ENCODE measurements at places on chromosomes 3 and 15. TPM values are rescaled to one million over a fixed set of nuclear protein-coding genes. Genes with fewer than 3 reads are reported as not detected.

Gene WDR93
- polyA plus RNA-seq, result 0.30 TPM

Gene AMIGO3
- polyA plus RNA-seq, result 1.3 TPM

DNA sequence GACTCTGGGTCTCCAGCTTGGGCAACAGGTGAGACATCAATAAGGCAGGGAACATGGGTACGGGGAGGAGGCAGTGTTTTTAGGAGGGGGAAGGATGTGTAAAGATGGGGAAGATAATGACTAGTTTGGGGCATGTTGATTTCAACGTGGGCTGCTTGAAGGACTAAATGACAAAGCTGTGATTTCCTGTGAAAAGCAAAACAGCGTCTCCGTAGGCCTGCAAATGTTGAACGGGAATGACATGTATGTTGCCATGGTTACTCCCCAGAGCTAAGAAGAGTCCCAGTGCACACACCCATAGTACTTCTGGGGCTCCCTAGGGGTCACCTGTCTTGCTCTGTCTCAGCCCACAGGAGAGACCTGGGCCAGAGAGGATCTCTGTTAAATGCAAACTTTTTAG, 71.3 kb upstream of the ETV5 start:
- H3K4me3 ChIP-seq, result no peak overlapping the region
- no peaks in the 10 kb centered on the region for H3K36me3 ChIP-seq
- no peaks in the 10 kb centered on the region for H3K27me3 ChIP-seq

GRCh38 chr3:138945709-138946662, 951 bp downstream of the FOXL2 start:
- no peak overlapping the region for H3K27ac ChIP-seq
- H3K4me3 ChIP-seq, result no peak overlapping the region
- H3K4me1 ChIP-seq, result peaks cover 11% of the 10 kb centered on the region
- no peaks in the 10 kb centered on the region for H3K36me3 ChIP-seq

DNA sequence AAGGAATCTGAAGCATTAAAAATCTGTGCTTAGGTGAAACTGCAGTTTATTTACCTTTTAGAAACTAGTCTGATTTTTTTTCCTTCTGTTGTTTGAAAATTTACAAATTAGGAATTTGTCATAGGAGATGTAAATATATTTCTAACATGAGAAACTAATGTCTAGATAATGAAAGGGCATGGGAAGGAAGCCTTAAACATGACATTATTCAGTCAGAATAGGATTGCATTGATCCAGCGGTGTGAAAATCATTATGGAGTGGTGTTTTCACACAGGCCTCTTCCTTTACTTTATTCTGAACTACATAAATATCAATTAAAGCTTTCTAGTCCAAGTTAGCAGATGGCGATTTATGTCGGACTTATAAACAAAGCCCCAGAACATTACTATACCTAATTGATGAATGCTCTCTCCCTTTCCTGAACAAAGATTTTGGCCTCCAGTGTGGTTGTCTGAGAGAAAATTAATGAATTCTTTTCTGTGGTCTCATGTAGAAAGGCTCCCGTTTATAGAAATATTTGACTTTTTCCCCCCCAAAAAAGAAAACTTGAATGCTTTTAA, 37.9 kb downstream of the FNDC3B start:
- H3K36me3 ChIP-seq, result no peaks in the 10 kb centered on the region
- H3K27ac ChIP-seq, result no peak overlapping the region
- peaks cover 26% of the 10 kb centered on the region for H3K4me1 ChIP-seq
- no peaks in the 10 kb centered on the region for H3K27me3 ChIP-seq

Gene GRAMD1C
- polyA plus RNA-seq, result 14.4 TPM

- no peak for DNase-seq
- H3K36me3 ChIP-seq, result peaks cover 13% of the 10 kb centered on the region
- H3K27ac ChIP-seq, result no peak overlapping the region
- no peaks in the 10 kb centered on the region for H3K4me1 ChIP-seq
These were observed 7.6 kb downstream of the DNAH1 start for GRCh38 chr3:52323526-52324295.

GRCh38 chr3:16055606-16056211, 118.8 kb upstream of the GALNT15 start:
- H3K36me3 ChIP-seq, result no peaks in the 10 kb centered on the region
- H3K27ac ChIP-seq, result no peak overlapping the region
- no peak overlapping the region for H3K4me3 ChIP-seq
- no peak for DNase-seq

GRCh38 chr3:101256511-101256910, 63.9 kb downstream of the IMPG2 start:
- H3K27me3 ChIP-seq, result no peaks in the 10 kb centered on the region
- no peak for DNase-seq
- H3K27ac ChIP-seq, result no peak overlapping the region
- H3K4me1 ChIP-seq, result no peaks in the 10 kb centered on the region

Gene STRIT1
- 0.97 TPM for polyA plus RNA-seq

Gene NDN
- polyA plus RNA-seq, result 67.1 TPM

Gene CTXND1
- polyA plus RNA-seq, result 0.70 TPM

GRCh38 chr3:157837336-157837735, 268.9 kb downstream of the SHOX2 start:
- H3K4me3 ChIP-seq, result no peak overlapping the region
- no peaks in the 10 kb centered on the region for H3K36me3 ChIP-seq
- no peak for DNase-seq

Gene SH2D7
- polyA plus RNA-seq, result 2.6 TPM

DNA sequence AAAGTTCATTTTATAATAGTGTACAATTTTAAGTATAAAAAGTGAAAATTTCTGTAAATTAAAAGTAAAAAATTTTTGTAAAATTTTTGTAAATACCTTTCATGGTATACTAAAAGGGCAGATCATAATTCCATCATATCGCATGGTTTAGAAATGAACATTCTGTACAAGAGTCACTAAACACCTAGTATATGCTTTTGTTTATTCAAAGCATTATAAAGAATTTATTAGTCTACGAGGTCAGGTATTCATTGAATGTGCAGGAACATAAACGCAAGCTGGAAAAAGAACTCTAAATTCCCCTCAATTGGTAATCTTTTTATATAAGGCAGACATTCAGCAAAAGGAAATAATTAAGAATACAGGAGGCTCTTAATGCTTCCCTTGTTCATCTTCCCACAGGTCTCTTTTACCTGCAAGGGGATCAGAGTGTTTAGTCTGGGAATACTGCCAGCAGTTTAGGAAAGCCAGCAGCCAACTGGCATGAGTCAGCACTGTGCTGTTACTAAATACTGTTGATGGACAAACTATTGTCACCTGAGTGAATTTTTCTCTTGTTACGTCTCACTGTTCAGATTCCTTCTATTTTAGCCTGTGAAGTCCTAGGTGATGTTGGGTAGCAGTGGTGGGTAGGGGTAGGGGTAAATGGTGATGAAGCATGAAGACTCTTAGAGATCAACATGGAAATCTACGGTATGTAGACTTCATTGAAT, 70.1 kb downstream of the UQCC5 start:
- H3K27me3 ChIP-seq, result no peaks in the 10 kb centered on the region
- H3K4me1 ChIP-seq, result no peaks in the 10 kb centered on the region
- peaks cover 65% of the 10 kb centered on the region for H3K36me3 ChIP-seq
- no peak for DNase-seq
- H3K4me3 ChIP-seq, result no peak overlapping the region

- no peaks in the 10 kb centered on the region for H3K27me3 ChIP-seq
- H3K36me3 ChIP-seq, result no peaks in the 10 kb centered on the region
- H3K4me1 ChIP-seq, result no peaks in the 10 kb centered on the region
These were observed 264.6 kb upstream of the TLE3 start for GRCh38 chr15:70362350-70362749.

Gene RTP4
- polyA plus RNA-seq, result 15.8 TPM

GRCh38 chr3:42827654-42828053, 18.4 kb downstream of the ACKR2 start:
- H3K36me3 ChIP-seq, result no peaks in the 10 kb centered on the region
- peak overlapping the region; percentile 73 for H3K27ac ChIP-seq
- peaks cover 9% of the 10 kb centered on the region for H3K4me1 ChIP-seq
- H3K27me3 ChIP-seq, result no peaks in the 10 kb centered on the region

- peak overlapping the region; percentile 68 for H3K27ac ChIP-seq
- H3K27me3 ChIP-seq, result no peaks in the 10 kb centered on the region
- H3K4me1 ChIP-seq, result peaks cover 12% of the 10 kb centered on the region
- H3K4me3 ChIP-seq, result no peak overlapping the region
- peak; percentile 64 for DNase-seq
These were observed 67.7 kb downstream of the CHRNA7 start for GRCh38 chr15:32098033-32098432.

DNA sequence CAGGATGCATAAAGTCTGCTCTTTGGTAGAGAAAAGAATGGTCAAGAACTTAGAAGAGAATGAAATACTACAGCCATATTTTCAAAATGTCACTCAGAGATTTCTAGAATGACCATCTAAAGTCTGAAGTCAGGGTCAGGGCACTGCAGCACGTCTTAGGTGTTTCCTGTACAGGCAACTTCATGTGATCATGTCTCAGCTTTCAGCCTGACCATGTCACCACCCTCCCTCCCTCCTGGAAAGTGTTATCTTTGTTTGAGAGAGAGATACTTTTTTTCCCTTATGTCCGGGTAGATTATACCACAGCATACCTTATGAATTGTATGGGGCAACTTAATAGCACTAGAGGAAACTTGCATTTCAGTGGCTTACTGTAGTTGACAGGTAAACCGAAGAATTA, 558.0 kb upstream of the TGFBR2 start:
- peak overlapping the region; percentile 20 for H3K27ac ChIP-seq
- DNase-seq, result peak; percentile 79
- no peak overlapping the region for H3K4me3 ChIP-seq
- H3K27me3 ChIP-seq, result no peaks in the 10 kb centered on the region
- H3K4me1 ChIP-seq, result no peaks in the 10 kb centered on the region
- no peaks in the 10 kb centered on the region for H3K36me3 ChIP-seq

Gene SLC6A20
- polyA plus RNA-seq, result 57.4 TPM

Measured in large intestine (tissue), 12 donors.